ENCODE measurements at places on chromosomes 2 and 18.

- DNase-seq: no peak
Observed at GRCh38 chr2:106011380-106011779, 182.7 kb downstream of the UXS1 start.

DNA sequence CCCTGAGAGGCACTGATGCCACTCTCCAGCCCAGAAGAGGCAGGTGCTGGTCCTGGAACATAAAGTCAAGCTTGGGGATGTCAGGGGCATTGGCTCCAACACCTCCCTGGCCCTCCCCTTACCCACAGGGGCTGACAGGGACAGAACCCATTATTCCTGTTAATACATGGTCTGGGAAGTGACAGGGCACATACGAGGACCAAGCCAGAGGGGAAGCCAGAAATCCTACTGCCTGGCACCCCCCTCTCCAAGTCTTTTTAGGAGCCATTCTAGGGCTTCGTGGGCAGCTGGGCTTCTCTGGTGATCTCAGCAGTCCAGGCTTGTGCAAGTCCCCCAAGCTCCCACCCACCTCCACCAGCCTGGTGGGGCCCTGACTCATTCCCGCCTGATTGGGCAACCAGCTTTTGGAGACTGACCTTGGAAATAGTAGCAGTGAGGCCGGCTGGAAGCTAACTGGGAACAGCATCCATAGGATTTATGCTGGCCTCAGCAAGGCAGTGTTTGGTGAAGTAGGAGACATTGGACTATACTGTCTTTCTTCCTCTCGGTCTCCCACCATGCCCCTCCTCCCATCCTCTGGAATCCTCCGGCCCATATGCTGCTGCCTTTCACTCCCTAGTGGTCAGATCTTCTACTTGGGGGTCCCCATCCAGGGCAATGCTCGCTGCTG lies 86.4 kb upstream of the HK2 start:
- DNase-seq: no peak

- DNase-seq: no peak
Observed at GRCh38 chr2:150679456-150680120, 192.1 kb upstream of the RND3 start.

GRCh38 chr2:31192396-31192795 lies 24.9 kb downstream of the CAPN14 start:
- DNase-seq: no peak

DNA sequence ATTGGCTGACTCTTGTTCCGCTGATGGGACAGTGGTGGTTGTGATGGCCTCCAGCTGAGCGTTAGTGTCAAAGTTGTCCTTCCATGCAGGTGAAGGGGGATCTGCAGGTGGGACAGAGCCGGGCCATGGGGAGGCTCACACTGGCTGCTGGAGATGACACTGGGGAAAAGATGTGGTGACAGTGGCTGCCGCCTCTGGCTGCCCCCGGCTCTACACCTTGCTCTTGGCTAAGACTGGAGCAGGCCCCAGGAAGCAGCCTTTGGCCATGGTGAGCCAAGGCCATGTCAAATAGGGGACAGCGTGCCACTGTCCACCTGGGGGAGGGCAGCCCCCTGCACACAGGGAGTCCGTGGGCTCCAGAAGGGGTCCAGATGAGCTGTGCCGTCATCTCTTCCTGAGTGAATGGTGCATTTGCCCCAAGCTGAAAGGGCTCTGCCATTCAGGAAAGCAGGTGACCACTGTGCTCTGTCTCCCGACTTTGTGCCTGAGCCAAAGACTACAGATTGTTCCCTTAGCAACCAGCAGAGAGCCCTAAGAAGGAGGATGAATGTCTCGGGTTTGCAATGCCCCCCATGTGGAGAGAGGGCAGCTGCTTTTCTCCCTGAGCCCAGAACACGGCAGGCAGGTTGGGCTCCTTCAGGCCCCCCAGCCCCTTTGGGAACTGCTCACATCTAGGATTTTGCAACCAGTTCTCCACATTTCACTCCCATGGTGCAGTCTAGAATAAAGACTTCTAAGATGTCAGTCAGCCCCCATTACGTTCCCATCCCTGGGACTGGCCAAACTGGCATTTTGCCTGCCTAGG lies 79.1 kb upstream of the BCL2L11 start:
- no peak for DNase-seq

GRCh38 chr2:171895786-171896185 lies 1.7 kb upstream of the SLC25A12 start:
- no peak for DNase-seq
